Left renal cortex interstitium (tissue), 4 donors: ENCODE measurements at places on chromosomes 5 and 9.

GRCh38 chr9:125700791-125701190 lies 6.2 kb downstream of the MAPKAP1 start:
- no peak for DNase-seq

DNA sequence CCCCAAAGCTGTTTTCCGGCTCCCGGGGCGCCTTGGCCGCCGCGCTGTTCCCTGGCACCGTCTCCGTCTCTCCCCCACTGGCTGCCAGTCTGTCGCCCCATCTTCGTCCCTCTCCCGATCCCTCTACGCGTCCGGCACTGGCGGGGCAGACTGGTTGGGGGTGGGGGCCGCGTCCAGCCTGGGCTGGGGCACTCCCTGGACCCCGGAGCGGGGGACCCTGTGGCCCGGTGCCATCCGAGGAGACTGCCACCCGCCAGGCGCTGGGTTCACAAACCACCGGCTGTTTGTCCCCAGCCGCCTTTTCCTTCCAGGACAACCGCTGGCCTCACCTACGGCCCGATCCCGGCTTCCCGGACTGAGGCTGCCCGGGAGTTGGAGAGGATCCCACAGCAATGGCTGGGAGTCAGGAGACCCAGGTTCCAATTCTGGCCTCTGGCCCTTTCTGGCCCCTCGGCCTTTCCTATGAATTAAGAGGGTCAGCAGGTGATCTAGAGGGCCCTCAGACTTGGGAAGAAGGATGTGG lies 1.0 kb upstream of the FIBCD1 start:
- DNase-seq = no peak

GRCh38 chr9:126169736-126170135 lies 156.9 kb upstream of the MVB12B start:
- DNase-seq = no peak

DNA sequence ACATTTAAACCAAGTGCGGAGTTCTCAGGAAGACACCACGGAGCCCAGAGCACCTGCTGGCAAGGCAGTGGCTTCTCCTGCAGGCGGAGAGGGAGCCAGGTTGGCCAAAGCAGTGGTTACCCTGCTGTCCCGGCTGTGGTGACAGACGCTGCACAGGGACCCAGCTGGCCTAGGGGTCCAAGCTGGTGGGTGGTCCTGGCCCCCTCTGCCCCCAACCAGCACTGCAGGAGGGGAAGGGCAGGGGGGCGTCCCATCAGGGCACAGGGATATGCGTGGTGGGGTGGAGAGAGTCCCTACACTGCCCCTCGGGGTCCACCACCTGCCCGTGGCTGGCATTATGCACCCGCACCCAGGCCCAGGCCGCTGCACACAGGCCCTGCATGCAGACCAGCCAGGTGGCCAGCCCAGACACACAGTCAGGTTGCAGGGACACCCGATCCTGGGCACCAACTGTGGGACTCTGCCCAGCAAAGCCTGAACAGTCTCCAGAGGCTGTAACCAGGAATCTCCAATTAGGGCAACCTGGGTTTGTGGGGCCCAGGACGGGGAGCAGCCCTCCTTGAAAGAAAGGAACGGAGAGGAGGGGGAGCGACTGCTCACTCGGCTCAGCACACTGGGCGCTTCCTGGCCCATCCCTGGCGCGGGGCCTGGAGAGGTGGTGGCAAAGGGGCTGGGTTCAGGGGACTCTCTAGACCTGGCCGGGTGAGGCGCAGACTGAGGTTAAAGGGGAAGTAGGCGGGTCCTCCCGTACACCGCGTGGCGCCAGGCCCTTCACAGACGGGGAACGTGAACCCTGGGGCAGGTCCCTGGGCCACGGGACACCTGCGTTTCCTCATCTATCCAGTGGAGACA lies 46.3 kb downstream of the NACC2 start:
- DNase-seq = no peak

DNA sequence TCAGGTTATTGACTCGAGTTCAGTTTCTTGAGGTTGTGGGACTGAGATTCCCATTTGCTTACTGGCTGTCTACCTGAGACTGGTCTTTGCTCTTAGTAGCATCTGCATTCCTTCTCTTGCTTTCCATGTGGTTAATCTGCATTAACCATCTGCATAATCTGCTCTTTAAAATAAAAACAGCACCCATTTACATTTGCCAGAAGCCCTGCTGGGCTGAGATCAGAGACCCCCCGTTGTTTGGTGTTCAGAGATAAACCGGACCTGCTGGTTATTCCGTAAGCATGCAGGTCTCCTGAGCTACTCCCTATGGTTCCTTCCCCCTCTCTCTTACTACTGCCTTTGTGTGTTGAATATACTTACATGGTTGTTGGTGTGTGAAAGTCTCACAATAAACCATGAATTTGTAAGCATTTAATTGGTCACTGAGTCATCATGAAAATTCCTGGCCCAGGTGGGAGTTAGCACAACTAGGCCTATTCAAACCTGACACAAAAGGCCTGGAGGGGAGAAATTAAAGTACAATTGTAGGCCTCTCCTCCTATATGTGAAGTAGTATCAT lies 396.7 kb downstream of the MRPS30 start:
- DNase-seq = no peak

GRCh38 chr5:142314606-142315005 lies 10.2 kb downstream of the SPRY4 start:
- no peak for DNase-seq

GRCh38 chr5:96031180-96031579 lies 69.5 kb upstream of the ELL2 start:
- DNase-seq = no peak

GRCh38 chr9:127963041-127963358 lies 17.8 kb downstream of the EEIG1 start:
- no peak for DNase-seq

- DNase-seq = no peak
These were observed 70.7 kb downstream of the CSNK1G3 start for GRCh38 chr5:123582550-123583285.

DNA sequence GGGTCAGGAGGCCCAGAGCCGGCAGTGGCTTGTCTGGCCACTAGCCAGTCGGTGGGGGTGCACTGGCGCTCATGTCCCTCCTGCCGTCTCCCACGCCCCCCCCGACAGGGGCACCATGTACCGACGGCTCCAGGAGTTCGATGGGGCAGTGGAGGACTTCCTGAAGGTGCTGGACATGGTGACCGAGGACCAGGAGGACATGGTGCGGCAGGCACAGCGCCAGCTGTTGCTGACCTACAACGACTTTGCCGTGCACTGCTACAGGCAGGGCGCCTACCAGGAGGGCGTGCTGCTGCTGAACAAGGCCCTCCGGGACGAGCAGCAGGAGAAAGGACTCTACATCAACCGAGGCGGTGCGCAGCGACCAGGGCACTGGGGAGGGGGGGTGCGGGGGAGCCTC lies 8.1 kb downstream of the TTC16 start:
- DNase-seq = no peak

DNA sequence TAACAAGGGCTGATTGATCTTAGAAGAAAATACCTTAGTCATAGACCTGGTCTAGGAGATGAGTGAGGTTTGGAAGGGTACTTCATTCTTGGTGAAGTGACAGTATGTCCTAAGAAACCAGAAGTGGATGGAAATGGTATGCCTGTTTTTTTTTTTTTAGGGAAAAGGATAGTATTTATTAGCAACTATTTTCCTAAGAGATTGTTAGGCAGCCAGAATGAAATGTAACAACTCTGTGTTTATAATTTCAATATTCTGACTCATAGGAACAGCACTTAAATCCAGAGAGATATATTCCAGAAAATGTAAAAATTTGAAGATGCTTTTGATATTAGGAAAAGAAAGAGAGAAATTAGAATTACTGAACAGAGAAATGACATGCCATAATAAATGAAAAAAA lies 21.2 kb upstream of the ARL14EPL start:
- no peak for DNase-seq

GRCh38 chr5:173736923-173737412 lies 120.5 kb upstream of the BOD1 start:
- no peak for DNase-seq

- no peak for DNase-seq
These were observed 25.3 kb upstream of the ZNF622 start for GRCh38 chr5:16490911-16491310.

DNA sequence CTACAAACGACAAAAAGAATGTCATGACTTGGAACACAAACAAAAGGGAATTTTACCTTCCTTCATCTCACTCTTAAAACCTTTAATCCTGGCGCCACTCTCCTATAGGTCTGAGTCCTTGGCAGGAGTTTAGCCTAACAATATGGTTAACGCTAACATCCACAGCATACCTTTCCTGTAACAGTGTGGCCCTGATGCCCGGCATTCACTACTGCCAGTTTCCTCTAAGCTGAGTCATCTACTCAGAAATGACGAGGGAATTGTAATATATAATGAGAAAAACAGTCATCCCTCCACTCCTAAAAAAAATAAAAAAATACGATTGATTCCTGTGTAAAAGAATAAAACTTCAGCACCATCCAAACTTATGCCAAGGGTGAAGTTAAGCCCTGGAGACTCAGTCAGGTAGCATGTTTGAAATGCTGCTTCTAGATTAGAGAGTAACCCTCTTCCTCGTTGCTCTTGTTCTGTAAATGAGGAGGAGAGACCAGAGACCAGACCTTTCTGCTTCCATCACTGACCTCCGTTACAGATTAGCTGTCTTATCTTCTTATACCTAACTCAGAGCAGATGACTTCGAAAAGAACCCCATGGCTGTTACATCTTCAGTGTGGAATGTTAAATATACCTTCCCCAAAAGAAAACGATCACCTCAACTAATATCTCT lies 37.4 kb downstream of the CCDC125 start:
- DNase-seq = no peak

DNA sequence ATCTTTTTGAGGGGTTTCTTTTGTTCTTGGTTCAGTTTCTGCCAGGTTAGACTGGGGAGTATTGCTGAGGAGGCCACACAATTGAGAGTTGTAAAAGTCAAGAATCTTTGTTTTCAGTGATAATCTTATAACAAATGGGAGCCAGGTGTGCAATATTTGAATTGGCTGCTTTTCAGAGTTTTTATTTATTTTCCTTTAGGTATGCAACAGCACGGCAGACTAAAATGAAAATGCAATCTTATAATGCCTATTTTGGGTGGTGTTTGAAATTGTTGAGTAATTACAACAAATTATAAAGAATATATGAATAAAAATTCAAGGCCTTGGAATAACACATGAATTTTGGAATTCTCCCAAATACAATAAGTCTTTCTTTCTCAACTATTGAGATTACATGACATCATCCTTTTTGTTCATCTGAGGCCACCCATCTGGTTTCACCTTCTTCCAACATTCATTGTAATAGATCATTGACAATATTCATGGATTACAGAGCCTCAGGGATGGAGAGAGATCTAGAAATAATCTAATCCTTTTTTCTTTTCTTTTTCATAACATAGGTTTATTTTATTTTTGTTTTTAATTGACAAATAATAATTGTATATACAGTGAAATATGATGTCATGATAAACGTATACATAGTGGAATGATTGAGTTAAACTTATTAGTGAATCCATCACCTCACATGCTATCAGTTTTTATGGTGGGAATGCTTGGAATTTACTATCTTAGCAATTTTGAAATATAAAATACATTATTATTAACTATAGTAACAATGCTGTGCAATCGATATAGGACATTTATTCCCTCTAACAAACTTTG lies 1061.0 kb downstream of the NR2F1-AS1 start:
- DNase-seq = no peak

- DNase-seq = no peak
These were observed 52.9 kb downstream of the ELL2 start for GRCh38 chr5:95908799-95909198.

- DNase-seq = no peak
These were observed 19.5 kb upstream of the FBXL7 start for GRCh38 chr5:15480436-15480835.

GRCh38 chr5:2415678-2416077 lies 335.8 kb downstream of the IRX2 start:
- no peak for DNase-seq

DNA sequence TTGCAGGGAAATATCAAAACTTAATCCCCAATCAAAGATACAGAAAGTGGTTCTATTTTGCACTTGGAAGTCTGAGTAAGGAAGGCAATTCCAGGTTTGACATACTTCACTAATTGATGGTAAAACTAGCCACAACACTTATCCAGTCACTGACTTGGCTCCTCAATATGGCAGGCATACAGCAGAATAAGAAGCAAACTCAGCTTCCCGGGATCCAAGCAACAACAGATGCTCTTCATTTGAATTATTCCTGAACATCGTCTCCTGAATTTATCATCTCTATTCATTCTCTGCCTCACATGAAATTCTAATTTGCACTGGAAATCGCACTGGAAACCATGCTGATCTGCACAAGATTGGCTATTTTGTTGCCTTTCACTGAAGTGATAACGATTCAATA lies 629.6 kb downstream of the PRELID2 start:
- DNase-seq = no peak

- no peak for DNase-seq
These were observed 17.5 kb downstream of the TMEM38B start for GRCh38 chr9:105711867-105712266.
